Tibial nerve (tissue), 4 donors: ENCODE measurements at places on chromosomes 13 and 19. TPM values are rescaled to one million over a fixed set of nuclear protein-coding genes. Genes with fewer than 3 reads are reported as not detected.

The MYH14 gene
- 15.3 TPM for total RNA-seq

DNA sequence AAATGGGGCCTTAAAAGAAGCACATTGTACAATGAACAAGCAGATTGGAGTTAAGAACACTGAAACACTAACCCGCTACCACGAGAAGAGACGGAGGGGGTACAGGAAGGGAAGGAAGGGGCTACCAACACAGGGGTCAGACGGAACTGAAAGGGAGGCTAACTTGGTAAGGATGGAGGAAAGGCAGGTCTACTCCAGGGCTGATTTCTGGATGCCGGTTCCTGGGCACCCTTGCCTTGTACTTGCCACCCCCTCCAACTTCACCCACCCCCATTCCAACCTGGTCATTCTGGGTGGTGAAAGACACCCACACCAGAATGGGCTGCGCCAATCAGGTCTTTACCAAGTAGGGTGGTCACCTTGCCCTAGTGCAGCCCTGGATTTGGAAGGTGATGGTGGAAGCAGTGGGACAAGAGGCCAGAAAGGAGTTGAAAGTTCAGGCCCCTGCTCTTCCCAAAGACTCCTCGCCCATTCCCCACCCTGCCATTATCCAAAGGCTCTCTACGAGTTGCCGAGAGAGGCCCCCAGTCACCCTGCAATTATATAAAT, 10.3 kb downstream of the ZNF574 start:
- H3K36me3 ChIP-seq = no peaks in the 10 kb centered on the region
- no peak for DNase-seq
- no peak overlapping the region for H3K4me3 ChIP-seq
- H3K27me3 ChIP-seq = no peaks in the 10 kb centered on the region
- H3K4me1 ChIP-seq = no peaks in the 10 kb centered on the region

The SERPINE3 gene
- 0.20 TPM for total RNA-seq

DNA sequence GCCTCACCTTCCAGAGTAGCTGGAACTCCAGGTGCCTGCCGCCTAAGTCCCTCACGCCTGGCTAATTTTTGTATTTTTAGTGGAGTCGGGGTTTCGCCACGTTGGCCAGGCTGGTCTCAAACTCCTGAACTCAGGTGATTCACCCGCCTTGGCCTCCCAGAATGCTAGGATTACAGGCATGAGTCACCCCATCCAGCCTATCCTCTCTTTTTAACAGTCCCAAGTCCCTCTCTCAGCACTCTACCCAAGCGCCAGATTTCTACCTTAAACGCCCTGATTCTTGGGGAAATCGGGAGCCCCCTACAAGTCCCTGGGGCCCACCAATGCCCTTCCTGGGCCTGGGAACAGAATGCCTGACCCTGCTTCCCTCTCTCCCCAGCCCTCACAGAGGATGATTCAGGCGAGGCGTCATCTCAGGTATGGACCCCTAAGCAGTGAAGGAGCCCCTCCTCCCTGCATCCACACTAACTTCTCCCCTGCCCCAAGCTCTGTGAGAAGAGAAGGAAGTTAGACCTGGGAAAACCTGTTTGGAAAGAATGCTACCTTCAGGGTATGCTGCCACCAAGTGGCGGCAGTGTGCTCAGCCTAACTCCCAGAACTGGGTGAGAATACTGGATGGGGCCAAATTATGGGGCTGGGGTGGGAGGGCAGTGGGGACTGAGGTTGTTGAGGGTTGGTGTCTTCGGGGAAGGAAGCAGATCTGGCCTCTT, 20.8 kb upstream of the EBI3 start:
- H3K27ac ChIP-seq = no peak overlapping the region
- H3K4me3 ChIP-seq = no peak overlapping the region
- no peak for DNase-seq

- DNase-seq = no peak
- no peak overlapping the region for H3K4me3 ChIP-seq
- peak overlapping the region; percentile 26 for H3K27ac ChIP-seq
- peaks cover 4% of the 10 kb centered on the region for H3K4me1 ChIP-seq
These were observed 31.0 kb upstream of the MBNL2 start for GRCh38 chr13:97191142-97191541.

GRCh38 chr19:32649751-32650150, 25.2 kb downstream of the ANKRD27 start:
- peaks cover 9% of the 10 kb centered on the region for H3K36me3 ChIP-seq
- no peak overlapping the region for H3K27ac ChIP-seq
- no peak overlapping the region for H3K4me3 ChIP-seq
- H3K27me3 ChIP-seq = no peaks in the 10 kb centered on the region

The RASGRP4 gene
- 7.5 TPM for total RNA-seq

The TRAPPC5 gene
- total RNA-seq = 47.5 TPM

DNA sequence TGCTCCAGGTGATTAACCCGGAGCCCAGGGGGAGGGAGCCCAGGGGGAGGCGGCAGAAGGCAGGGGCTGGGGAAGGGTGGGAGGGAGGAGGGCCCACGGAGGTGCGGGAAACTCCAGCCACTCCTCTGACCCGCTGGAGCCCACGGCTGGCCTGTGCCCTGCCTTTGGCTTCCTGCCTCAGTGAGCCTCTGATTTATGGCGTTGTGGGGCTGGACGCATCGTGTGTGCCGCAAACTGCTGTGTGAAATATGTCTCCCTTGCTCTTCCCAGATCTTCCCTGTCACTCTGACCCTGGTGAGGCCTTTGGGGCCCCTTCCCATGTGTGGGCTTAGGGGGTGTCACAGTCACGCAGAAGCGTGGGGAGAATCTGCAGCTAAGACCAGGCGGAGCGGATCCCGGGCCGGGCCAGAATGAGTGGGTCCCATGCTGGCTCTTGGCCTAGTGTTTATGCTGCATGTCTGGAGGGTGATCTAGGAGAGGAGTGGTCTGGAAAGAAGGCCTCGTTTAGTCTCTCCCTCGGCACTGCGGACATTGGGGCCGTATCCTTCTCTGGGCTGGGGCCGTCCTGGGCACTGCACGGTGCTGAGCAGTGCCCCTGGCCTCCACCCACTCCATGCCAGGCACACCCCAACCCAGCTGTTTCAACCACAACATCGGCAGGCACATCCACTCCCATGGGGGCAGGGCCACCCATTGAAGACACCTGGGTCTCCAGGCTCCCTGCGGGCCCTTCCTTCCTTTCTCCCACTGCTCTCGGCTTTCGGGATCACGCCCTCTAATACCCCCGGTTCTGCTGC, 123.0 kb downstream of the KDM4B start:
- H3K4me1 ChIP-seq = peaks cover 34% of the 10 kb centered on the region
- peak overlapping the region; percentile 63 for H3K27ac ChIP-seq
- no peaks in the 10 kb centered on the region for H3K27me3 ChIP-seq
- H3K4me3 ChIP-seq = no peak overlapping the region

The PRR19 gene
- total RNA-seq = not detected

The APOC1 gene
- total RNA-seq = 213 TPM

DNA sequence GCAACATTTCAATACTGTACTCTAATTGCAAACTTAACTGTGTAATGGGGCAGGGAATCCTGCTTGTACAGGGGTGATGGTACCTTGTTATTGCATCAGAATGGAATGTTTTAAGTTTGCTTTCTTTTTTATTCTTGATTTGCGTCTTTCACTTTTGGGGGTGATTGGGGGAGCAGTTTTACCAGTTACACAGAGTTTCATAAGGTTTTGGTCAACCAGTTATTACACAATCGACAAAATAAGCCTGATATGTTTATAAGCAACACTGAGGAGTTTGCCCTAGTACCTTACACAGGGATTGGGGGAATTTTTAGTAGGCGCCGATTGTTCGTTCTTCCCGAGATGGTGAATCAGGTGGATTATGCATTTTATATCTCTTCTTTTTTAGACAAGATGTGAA, 2.7 kb downstream of the KLF5 start:
- no peaks in the 10 kb centered on the region for H3K36me3 ChIP-seq
- H3K4me1 ChIP-seq = peaks cover 17% of the 10 kb centered on the region
- peak overlapping the region; percentile 93 for H3K4me3 ChIP-seq
- H3K27ac ChIP-seq = no peak overlapping the region
- DNase-seq = no peak
- no peaks in the 10 kb centered on the region for H3K27me3 ChIP-seq

GRCh38 chr19:34096020-34096915, 76.0 kb upstream of the LSM14A start:
- H3K27ac ChIP-seq = no peak overlapping the region
- no peaks in the 10 kb centered on the region for H3K27me3 ChIP-seq
- H3K36me3 ChIP-seq = no peaks in the 10 kb centered on the region
- no peaks in the 10 kb centered on the region for H3K4me1 ChIP-seq

DNA sequence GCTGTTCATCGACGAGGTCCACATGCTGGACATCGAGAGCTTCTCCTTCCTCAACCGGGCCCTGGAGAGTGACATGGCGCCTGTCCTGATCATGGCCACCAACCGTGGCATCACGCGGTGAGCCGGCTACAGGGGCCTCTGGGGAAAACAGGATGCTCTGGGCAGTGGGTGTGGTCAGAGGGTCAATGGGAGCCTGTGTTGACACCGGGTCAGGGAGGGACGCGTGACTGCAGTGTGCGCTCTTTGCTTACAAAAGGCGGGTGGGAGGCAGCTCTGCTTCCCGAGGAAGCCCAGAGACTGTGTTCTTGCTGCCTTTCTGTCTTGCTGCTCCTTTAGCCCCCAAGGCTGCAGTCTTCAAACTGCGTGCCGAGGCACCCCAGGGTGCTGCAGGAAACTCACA, 5.7 kb downstream of the LHB start:
- H3K4me1 ChIP-seq = no peaks in the 10 kb centered on the region
- no peak overlapping the region for H3K4me3 ChIP-seq
- H3K27ac ChIP-seq = no peak overlapping the region
- no peaks in the 10 kb centered on the region for H3K36me3 ChIP-seq
- H3K27me3 ChIP-seq = no peaks in the 10 kb centered on the region

- H3K4me1 ChIP-seq = no peaks in the 10 kb centered on the region
- H3K36me3 ChIP-seq = no peaks in the 10 kb centered on the region
- no peak overlapping the region for H3K4me3 ChIP-seq
- no peak for DNase-seq
- H3K27me3 ChIP-seq = no peaks in the 10 kb centered on the region
These were observed 385.8 kb downstream of the ZNF536 start for GRCh38 chr19:30757837-30758617.

GRCh38 chr13:112820318-112820717, 130.5 kb downstream of the ATP11A start:
- no peak overlapping the region for H3K4me3 ChIP-seq
- no peaks in the 10 kb centered on the region for H3K36me3 ChIP-seq
- H3K4me1 ChIP-seq = no peaks in the 10 kb centered on the region
- no peaks in the 10 kb centered on the region for H3K27me3 ChIP-seq
- no peak for DNase-seq

The DACT3 gene
- total RNA-seq = 9.0 TPM

- H3K4me3 ChIP-seq = peak within 1 kb of the TSS; percentile 63
- H3K36me3 ChIP-seq = no peaks in the 10 kb centered on the region
- H3K27ac ChIP-seq = peak within 1 kb of the TSS; percentile 89
- peak; percentile 52 for DNase-seq
- no peaks in the 10 kb centered on the region for H3K27me3 ChIP-seq
These were observed at the start of gene BTBD2 for GRCh38 chr19:2015608-2015950. Gene BTBD2, minus strand, starts transcription at chr19:2015714. Its CDS starts 11 bp downstream, at chr19:2015703.

The CYP2A7 gene
- not detected for total RNA-seq

The EIF3K gene
- total RNA-seq = 534 TPM
